ENCODE measurements at places on chromosomes 13 and 19.

- peak; percentile 55 for DNase-seq
Measured at GRCh38 chr13:33080972-33081590, 64.9 kb downstream of the KL start.

GRCh38 chr19:12485052-12485416 lies 418 bp upstream of the ZNF709 start:
- no peak for DNase-seq

DNA sequence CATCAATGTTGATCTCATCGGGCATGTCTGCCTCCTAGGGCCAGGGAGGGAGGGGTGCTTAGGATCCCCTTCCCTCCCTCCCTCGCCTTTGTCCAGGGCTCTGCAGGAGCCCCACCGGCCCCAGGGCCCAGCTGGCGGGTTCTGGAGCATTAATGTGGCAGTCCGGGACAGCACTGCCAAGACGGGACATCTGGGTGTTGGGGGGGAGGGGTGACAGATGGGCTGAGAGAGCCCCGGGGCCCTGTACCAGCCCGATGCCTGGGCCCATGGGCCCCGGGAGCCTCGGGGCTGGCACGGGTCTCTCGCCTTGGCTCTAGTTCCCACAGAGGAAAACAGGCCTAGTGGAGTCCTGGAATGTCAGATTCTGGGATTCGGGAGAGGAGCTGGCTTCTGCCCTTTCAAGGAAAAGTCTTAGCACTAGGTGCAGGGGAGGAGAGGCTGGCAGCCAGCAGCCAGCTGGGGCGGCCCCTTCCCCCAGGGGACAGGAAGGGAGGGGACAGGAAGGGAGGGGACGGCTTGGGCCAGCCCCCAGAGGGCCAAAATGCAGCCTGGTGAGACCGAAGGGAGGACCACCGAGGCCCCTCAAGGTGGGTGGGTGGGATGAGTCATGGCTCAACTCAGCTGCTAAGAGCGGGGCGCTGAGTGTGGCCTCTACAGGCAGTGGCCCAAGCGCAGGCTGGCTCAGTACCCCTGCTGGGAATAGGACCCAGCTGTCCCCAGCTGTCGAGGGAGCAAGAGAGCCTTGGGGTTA lies 3.1 kb downstream of the PPP1R14A start:
- DNase-seq, result no peak

DNA sequence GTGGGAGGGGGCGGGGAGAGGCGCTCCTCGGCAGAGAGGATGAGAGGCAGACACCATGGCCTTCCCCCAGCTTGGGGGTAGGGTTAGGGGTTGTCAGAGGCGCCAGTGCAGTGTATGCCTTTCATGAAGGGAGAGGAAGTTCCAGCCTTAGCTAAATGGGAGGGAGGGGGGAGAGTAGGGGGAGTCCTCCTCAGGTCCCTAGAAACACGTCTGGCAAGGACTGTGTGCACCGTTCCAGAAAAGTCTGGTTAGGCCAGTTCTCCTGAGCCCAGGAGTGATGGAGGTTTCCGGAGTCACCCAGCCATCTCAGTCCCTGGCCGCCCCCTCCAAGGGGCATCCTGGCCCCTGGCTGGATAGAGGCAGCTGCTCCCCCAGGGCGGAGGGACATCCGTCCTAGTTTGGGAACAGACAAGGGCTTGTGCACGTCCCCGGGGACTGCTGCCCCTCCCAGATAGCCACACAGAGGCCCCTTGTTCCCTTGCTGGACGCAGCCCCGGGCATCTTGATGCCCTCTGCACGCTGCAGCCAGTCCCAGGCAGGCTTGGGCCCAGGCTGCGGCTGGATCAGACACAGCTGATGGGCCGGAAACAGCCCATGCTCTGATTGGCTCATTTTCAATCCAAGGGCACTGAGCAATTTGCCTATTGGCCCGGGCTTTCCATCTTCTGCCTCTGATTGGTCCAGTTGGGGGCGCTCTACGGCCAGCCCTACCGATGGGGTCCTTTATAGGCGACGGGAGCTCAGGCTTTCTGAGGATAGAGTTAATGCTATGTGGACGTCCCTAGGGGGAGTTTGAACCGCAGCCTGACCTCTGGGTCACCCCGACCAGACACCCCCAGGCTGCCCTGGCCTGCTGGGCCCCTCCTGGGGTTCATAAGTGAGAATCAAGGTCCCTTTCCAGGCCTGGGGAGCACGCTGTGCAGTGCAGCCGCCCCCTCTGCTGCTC lies 3.8 kb downstream of the S1PR2 start:
- DNase-seq, result peak; percentile 27

GRCh38 chr19:16133818-16134217 lies 9.7 kb upstream of the HSH2D start:
- DNase-seq, result no peak

DNA sequence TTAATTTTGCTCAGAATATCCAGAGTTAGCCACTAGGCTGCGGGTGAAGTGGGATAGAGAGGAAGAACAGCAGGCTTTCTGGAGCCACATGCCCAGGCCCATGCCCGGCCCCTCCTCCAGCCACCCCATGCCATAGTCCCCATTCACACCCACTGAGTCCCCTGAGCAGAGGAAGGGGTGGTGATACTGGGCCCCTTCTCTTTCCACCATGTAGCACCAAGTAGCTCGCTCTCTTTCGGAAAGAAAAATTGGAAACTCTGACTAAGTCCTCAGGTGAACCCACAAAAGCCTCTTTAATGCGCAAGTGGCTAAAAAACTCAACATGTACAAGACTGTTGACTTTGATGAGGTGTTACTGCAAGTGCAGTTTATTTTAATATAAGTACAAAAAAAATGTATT lies 76.7 kb upstream of the GPR183 start:
- DNase-seq, result no peak

GRCh38 chr19:11483366-11484111 lies 2.7 kb upstream of the ELAVL3 start:
- DNase-seq, result no peak

- no peak for DNase-seq
Measured at GRCh38 chr13:28179974-28180373, 41.6 kb downstream of the PAN3 start.

DNA sequence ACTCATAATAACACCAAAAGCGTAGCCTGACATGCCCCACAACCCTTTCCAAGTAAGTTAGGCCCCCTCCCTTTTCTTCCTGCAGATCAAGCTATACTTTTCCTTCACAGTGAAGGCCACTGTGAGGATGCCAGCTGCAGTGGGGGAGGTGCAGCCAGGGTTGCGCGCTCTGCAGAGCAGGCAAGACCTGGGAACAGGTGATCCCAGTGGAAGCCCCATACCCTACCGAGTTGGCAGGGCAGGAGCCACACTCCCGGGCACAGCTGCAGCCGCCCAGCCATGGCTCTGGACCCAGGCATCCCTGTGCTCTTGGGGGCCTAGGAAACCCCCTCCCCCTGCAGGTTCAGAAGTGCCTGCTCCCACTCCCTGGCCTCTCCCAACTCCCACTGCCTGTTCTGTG lies 18.7 kb downstream of the MTMR6 start:
- no peak for DNase-seq

DNA sequence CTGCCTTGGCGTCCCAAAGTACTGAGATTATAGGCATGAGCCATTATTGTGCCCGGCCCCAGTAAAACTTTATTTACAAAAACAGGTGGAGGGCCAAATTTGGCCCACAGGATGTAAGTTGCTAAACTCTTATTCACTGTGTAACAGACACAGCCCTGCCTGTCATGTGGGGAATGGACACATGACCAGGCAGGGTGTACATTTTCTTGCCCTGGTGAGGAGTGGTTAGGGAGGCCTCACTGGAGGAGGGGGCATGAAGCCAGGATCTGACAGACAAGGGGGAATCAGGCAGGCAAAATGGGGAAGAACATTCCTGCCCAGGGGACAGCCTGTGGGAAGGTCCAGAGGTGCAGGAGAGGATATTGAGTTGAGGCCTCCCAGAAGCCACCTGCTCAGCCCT lies 7.4 kb upstream of the PGLS start:
- DNase-seq, result no peak

DNA sequence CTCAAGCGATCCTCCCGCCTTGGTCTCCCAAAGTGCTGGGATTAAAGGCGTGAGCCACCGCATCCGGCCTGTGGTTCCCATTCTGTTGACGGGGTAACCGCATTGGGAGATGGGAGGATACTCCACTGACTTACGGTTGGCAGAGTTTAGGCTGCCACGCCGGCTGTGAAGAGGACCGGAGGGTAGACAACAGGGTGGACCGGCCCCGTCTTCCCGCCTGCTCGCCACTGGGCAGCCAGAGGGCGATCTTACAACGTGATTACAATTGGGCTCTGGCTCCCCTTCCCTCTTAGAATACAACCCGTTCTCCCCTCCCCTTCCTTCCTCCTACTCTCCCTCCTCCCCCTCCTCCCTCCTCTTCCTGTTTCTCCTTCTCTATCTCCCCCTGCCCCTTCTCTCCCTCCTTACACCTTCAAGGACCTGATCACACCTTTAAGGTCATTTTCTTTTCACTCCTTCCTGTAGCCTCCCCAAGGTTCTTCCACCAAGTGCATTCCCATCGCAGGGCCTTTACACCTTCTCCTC lies 957 bp upstream of the CCDC194 start:
- DNase-seq, result peak; percentile 71

DNA sequence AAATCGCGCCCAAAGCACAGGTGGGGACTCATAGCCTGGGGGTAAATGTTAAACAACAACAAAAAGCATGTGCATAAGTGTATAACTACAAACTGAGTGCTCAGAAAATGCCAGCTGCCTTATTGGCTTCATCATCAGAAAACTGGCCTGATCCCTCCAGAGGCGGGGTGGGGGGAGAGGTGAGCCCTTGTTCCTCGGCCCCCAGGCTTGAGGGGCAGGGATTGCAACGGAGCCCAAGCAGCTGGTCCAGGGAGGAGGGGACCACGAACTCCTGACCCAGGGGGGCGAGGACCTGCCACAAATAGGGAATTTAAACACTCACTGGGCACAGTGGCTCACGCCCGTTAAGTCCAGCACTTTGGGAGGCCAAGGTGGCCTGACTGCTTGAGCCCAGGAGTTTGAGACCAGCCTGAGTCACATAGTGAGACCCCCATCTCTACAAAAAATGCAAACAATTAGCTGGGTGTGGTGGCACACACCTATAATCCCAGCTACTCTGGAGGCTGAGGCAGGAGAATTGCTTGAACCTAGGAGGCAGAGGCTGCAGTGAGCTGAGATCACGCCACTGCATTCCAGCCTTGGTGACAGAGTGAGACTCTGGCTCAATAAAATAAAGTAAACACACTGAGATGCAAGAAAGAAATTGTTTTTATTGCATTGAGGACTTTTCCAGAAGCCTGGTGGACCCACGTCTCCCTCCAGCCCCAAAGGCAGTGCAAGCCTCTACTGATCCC lies 8.7 kb downstream of the SIRT6 start:
- no peak for DNase-seq

Data from adipocyte (in vitro differentiated cells).